ENCODE measurements at places on chromosomes 4 and X.

GRCh38 chr4:103499094-103499493, 220.7 kb downstream of the TACR3 start:
- no peak for DNase-seq

GRCh38 chr4:143404555-143404954, 67.9 kb downstream of the GAB1 start:
- DNase-seq: no peak

DNA sequence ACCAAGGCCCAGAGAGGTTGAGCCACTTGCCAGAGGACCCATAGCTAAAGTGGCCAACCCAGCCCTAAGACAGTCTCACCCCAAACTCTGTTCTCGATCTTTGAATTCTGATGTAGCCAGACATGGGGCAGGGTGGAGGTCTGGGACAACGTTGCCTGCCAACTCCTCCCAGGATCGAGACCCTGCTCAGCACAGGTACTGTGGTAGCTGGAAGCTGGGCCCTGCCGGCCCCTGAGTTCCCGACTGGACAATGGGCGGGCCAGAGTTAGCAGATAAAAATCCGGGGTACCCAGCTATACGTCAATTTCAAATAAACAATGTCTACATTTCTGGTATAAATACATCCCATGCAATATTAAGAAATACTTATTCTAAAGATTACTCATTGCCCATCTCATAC, 35.3 kb downstream of the ADRA2C start:
- DNase-seq: no peak

DNA sequence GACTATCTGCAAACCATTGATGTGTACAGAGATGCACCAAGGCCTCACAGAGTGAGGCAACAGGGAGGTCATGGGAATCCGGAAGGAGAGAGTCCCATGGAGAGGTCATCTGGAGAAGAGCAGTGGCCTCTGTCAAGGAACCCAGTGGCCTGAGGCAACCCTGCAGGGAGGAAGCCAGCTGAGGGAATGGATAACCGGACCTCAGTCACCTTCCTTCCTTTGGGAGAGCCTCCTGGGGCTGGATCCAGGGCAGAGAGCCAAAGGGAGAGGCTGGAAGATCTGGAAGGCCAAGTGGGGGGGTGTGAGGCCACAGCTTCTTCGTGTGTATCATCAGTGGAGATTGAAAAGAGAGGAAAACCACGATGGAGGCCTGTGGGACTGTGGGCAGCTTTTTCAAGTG, 24.3 kb upstream of the CD38 start:
- DNase-seq: no peak

DNA sequence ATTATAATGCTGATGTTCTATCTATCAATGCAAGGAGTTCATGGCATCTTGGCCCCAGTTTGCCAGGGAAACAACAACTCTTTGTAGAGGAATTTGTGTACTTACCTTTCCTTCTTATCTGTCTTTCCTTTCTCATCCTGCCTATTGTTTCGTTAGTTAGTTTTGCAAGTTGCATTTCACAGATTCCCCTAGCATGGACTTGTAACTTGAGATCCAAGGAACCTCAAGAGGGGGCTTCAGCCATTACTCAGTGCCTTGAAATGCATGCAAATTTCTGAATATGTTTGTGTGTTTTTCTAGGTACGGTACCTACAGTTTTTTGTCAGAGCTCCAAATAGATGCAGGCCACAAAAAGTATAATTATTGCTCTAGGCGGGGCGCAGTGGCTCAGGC, 203.6 kb downstream of the LDB2 start:
- no peak for DNase-seq

GRCh38 chrX:41180194-41180908, 95.1 kb downstream of the USP9X start:
- peak; percentile 19 for DNase-seq

DNA sequence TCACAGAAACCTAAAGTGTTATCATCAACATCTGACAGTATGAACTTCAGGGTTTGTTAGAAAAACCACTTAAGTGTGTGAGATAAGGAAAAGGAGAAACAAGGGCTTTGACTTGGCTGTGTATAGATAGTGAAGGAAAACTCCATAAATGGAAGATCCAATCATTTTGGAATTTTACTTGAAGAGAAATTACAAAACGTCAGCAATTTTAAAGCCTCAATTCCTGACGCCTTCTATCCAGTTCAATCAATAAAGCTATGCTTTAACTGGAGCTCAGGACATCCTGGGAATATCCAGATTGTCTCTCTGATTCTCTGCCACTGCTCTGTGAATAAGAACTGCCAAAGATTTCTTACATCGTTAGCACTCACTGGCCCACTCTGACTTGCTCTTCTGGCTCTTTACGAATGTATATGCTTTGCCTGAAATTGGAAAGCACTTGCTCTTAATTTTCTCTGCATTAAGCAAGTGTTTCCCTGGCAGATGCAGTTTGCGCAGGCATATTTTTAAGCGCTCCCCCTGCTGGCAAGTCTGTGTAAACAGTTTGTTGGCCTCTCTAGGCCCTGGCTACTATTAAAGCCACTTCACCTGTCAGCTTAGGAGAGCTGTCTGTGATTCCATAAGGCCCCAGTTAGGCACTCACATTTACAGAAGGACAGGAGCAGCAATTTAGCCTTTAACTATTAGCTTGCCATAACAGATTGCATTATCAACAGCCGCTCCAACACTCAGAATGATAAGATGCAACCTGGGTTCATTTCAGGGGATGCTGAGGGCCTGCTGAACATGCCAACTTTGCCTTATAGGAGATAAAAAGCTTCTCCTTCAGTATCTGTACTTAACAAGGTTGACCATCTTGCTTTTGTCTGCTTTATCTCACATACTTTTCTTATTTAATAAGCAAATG, 251.4 kb upstream of the DDX53 start:
- peak; percentile 48 for DNase-seq

Measured in right lung (tissue), 10 donors.